ENCODE measurements at places on chromosomes 12 and 14.

GRCh38 chr12:54009171-54010052, 627 bp downstream of the HOXC8 start:
- DNase-seq, result no peak

GRCh38 chr14:90666571-90666970, 149.7 kb downstream of the TTC7B start:
- DNase-seq, result no peak

GRCh38 chr12:89176676-89177075, 175.6 kb downstream of the DUSP6 start:
- DNase-seq, result no peak

- no peak for DNase-seq
These were observed 212.8 kb downstream of the CACNA1C start for GRCh38 chr12:2265461-2266167.

- no peak for DNase-seq
These were observed 19.4 kb upstream of the P2RX4 start for GRCh38 chr12:121190523-121191031.

DNA sequence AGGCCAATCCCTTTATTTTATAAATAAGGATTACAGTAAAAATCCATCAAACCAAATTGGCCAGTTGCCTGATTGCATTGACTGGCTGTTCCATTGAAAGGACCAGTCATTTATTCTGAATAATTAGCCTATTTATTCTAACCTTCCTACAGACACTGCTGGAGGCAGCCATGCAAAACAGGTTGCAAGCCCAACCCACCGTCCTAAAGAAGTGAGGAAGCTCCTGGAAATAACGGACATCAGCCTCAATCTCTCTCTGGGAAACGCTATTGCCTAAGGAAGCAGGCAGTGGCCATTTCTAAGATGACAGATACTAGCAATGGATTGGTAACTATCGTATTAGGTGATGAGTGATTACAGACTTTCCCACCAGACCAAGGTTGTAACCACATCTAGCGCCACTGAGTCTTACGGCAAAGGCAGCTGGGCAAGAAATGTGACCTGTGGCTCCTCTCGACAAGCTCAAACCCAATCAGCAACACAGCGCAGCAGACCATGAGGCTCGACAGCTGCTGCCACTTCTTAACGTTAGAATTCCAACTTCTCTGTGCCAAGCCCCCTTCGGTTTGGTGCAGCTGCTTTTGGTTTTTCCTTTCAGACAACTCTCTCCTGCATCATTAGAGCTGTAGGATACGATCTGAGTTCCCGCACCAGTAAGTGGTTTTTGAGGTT, 134.2 kb downstream of the KCNK10 start:
- no peak for DNase-seq

DNA sequence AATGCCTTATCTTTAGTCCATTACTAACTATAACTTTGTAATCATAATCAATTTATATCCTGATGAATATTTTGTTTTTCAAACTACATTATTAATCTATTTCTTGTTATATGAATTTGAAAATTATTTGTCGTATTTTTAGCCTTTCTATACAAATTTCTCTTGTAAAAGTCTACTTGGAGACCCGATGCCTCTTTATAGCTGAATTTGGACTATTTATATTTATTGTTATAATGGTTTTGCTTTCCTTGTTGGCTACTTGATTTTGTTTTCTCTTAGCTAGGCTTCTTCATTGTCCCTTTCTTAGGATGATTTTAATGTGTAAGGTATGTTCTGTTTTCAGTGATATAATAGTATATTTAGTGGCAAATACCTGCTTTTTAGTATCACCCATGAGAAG, 89.5 kb upstream of the RFLNA start:
- no peak for DNase-seq

DNA sequence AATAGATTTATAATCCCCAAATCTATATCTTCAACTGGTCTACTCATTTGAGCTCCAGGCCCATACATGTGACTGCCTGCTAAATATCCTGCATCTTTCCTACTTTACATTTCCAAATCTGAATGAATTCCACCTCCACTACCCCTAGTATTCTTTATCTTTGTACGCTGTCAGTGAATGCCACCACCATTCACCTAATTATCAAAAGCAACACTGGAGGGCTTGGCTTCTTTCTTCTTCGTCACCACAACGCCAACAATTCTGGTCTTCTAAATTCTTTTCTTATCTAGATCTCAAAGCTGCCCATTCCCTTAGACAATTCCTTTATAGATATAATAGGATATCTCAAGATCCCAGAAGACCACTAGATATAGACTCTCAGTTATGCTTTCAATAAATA, 47.1 kb upstream of the ADAMTS20 start:
- no peak for DNase-seq

DNA sequence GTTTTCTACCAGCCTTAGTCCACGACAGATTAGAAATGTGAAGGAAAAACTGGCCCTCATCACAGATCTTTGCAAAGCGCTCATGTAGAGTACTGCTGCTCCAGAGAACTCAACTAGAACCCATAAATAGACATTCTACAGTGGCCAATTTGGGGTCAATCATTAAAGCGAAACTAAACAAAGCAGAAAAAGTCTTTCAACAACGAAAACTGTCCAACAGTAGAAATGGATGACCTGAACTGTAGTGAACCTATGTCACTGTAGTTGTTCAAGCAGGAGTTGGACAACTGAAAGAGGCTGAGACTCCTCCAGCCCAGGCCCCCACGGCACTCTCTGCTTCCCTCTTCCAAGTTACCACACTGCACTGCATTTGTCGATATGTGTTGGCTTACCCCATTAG, 472.6 kb downstream of the BCAT1 start:
- no peak for DNase-seq

- DNase-seq, result no peak
These were observed 22.2 kb downstream of the P2RX4 start for GRCh38 chr12:121232163-121232562.

DNA sequence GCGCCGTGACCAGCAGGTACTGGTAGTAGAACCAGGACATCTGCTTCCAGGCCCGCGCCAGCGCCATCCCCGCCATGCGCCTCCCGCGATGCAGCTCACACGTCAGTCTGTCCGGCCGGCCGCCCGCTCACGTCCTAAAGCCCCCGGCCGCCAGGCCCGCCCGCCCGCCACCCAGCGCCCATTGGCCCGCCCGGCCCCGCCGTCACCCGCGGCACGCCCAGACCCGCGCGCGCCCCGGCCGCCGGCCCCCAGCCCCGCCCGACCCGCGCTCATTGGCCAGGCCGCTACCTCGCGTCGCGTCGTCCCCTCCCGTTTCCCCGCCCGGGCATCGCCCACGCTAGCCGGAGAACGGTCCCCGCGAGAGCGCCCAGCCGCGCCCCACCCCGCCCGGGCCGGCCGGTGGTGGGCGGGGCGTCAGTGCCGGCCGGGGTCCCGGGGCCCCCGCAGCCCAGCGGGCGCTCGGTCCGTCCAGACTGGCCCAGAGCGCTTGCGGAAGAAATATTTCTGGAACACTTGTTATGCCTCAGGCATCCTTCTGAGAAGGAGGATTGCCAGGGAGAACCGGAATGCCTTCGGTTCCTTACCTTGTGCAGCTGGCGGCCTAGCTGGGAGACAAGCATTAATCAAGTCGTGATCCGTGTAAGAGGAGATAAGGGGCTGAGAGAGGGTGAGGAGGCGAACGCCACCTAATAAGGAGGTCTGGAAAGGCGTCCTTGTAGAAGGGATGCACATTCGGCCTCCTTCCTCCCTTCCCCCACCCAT, at the start of gene SPTSSA:
Gene SPTSSA (minus strand): TSS at position 109 of the 762 bp plus-strand sequence. CDS start 33 bp downstream, at position 76.
- peak; percentile 95 for DNase-seq

GRCh38 chr12:30700216-30700900, 4.7 kb upstream of the IPO8 start:
- DNase-seq, result no peak

- DNase-seq, result no peak
These were observed 1.9 kb downstream of the SERPINA11 start for GRCh38 chr14:94450722-94451090.

DNA sequence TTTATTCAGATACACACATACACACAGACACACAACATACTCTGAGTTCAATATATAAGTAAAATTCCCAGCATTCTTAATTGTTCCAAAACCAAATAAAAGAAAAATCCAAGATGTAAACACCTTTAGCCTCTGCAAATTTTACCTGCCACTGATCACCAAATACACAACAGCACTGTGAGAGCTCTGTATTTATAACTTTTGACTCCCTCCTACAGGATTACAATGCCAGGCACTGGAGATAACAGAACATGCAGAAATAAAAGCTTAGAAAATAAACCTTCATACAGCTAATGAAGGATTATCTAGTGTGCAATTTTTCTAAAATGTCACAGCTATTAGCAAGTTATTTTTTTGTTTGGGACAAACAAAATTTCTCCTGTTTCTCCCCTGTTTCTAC, 85.0 kb downstream of the TAOK3 start:
- no peak for DNase-seq

GRCh38 chr12:104662908-104663307, 206.2 kb downstream of the CHST11 start:
- DNase-seq, result no peak

GRCh38 chr14:98949051-98949450, 322.9 kb downstream of the BCL11B start:
- DNase-seq, result no peak

- DNase-seq, result no peak
These were observed 152.9 kb upstream of the E2F7 start for GRCh38 chr12:77218278-77218677.

DNA sequence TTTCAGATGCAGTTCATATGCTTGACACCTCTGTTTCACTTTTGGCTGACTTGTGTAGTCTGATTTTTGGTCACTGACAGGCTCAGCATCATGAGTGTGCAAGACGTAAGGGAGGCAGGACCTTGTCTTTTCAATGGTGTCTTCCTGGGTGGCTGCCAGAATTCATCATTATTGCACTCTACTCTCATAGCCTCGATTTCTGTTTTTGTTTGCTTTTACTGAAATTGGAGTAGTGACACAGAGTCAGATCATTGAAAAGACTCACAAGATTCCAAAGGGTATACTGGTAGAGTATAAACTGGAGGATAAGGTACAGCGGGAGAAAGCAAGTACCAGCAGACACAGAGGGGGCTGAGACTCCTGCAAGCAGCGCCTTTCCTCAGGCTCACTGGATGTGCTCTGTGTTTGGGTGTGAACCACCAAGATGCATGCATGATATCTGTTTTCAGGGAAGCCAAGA, 126.3 kb upstream of the FGD4 start:
- DNase-seq, result no peak

DNA sequence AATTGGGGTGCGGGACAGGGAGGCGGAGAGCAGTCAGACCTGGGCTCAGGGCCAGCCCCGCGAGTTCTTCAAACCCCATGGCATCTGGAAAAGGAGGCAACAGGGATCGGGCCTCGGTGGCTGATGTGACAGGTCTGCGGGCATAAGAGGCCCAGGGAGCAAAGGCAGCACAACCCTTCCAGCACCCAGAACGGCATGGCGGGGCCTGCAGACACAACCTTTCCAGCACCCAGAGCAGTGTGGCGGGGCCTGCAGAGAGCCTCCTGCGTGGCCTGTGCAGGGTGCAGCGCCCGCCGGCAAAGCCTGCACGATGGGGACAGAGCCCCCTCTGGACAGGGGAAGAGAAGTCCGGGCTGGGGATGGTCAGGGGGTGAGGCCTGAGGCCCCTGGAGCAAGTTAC, 26.2 kb upstream of the TRAF3 start:
- DNase-seq, result no peak

DNA sequence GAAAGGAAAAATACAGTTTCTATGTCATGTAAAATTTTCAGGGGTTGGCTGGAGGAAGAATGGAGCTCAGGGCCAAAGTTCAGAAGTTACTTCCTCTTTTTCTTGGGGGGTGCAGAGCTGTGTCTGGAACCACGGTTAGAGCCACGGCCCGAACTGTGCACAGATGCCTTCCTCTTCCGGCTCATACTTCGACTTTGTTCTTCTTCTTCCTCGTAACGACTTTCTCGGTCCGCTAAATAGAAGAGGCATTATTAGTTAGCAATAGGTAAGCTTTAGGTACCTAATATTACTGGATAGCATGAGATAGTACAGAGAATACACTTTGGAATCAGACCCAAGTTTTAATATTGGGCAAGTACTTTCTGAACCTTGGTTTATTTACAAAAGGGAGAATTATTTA, 31.2 kb downstream of the SUPT16H start:
- no peak for DNase-seq

DNA sequence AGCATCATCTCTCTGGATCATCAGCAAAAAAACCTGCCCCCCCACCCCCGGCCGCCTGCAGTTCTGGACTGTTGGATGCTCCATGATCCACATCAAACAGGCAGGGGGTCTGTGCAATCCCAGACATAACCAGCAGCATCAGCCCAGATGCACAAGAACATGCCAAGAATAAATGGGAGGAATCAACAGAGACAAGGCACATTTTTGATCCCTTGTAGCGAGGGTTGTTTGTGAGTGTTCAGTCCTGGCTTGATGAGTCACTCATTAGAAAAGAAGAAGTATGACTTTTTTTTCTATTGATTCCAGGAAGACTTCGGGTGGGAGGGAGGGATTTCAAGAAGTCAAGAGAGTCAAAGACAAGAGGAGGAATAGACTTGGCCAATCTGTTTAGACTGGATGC, 244.2 kb downstream of the KSR2 start:
- DNase-seq, result no peak

GRCh38 chr12:103839103-103839502, 1.9 kb downstream of the NT5DC3 start:
- no peak for DNase-seq

- peak; percentile 41 for DNase-seq
These were observed 19.8 kb downstream of the ERG28 start for GRCh38 chr14:75640876-75641275.
